ENCODE measurements at places on chromosomes 2 and 18. TPM values are rescaled to one million over a fixed set of nuclear protein-coding genes. Genes with fewer than 3 reads are reported as not detected.

The SNORC gene
- total RNA-seq = 0.92 TPM

The CROCC2 gene
- 0.14 TPM for total RNA-seq

The HOXD1 gene
- not detected for total RNA-seq

The NT5C1B gene
- not detected for total RNA-seq

The EFEMP1 gene
- 1,445 TPM for total RNA-seq

The ELOA2 gene
- not detected for total RNA-seq

The NOP58 gene
- total RNA-seq = 41.9 TPM

The ATRAID gene
- total RNA-seq = 247 TPM

The C2orf78 gene
- not detected for total RNA-seq

The HOXD4 gene
- 0.18 TPM for total RNA-seq

The PROM2 gene
- 0.28 TPM for total RNA-seq

The GRP gene
- not detected for total RNA-seq

The COX7A2L gene
- total RNA-seq = 219 TPM

The CDH2 gene
- 33.7 TPM for total RNA-seq

The PRKD3 gene
- 47.9 TPM for total RNA-seq

The PTH2R gene
- total RNA-seq = under 0.01 TPM

Data from smooth muscle cell of bladder (primary cell).